SK-N-DZ (cell line): ENCODE measurements at places on chromosomes 12 and 14.

GRCh38 chr12:83106873-83107272 lies 420.2 kb downstream of the TMTC2 start:
- no peak for DNase-seq

GRCh38 chr14:74595006-74595735 lies 16.9 kb downstream of the LTBP2 start:
- DNase-seq = no peak

DNA sequence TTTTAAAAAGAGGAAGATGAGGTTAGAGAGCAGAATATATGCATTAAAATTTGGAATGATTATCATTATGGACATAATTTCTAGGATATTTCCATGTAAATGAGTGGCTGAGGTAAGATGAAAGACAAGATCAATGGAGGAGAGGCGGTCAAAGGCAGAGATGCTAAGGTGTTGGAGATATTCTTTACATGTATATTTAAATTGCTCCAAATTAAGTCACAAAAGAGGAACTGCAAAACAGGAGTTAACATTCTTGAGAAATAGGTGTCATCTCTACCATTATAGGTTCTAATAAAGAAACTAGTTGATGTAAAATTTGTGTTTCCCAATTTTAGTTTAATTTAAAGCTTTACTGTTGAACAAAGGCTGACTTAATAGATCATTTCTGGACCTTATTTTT lies 268.5 kb upstream of the PPFIA2 start:
- no peak for DNase-seq

DNA sequence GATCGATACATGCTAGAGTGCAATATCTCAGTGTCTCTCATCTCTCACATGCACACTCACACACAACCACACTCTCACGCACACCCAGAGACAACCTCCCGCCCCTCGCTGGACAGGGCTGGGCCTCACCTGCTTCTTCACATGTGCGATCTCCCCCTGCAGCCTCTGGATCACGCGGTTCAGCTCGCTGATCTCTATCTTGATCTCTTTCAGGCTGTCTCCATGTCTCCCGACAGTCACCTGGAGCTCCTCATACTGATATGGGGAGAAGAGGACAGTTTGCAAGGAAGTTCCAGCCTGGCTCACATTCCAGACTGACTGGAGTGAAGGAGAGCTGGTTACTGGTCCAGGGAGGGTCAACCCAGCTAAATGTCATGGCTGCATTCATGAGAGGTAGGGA lies 4.4 kb downstream of the KRT2 start:
- DNase-seq = no peak

GRCh38 chr12:69545081-69545480 lies 40.2 kb upstream of the CCT2 start:
- DNase-seq = no peak

GRCh38 chr12:5796171-5796958 lies 148.7 kb downstream of the ANO2 start:
- peak; percentile 13 for DNase-seq

GRCh38 chr14:74296037-74296467 lies 6.7 kb downstream of the ABCD4 start:
- DNase-seq = no peak

- no peak for DNase-seq
These were observed 1.7 kb upstream of the KLC1 start for GRCh38 chr14:103627073-103628025.

GRCh38 chr14:104586832-104587620 lies 7.5 kb downstream of the C14orf180 start:
- no peak for DNase-seq

- peak; percentile 60 for DNase-seq
These were observed 53.8 kb downstream of the TRPV4 start for GRCh38 chr12:109779382-109779781.

DNA sequence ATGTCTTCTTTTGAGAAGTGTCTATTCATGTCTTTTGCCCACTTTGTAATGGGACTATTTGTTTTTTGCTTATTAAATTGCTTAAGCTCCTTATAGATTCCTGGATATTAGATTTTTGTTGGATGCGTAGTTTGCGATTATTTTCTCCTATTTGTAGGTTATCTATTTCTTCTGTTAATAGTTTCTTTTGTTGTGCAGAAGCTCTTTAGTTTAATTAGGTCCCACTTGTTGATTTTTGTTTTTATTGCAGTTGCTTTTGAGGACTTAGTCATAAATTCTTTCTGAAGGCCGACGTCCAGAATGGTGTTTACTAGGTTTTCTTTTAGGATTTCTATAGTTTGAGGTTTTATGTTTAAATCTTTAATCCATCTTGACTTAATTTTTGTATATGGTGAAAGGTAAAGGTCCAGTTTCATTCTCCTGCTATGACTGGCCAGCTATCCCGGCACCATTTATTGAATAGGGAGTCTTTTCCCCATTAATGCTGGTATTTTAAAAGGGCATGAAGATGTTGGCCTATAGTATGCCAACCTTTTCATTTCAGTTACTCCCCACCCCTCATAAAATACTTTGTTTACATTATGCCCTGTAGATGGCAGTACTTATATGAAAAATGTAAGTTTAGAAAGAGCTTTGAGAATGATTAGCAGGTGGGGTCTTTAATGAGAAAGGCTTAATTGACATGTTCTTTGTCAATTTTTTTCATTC lies 62.9 kb upstream of the PSMA6 start:
- peak; percentile 12 for DNase-seq

GRCh38 chr12:11016937-11017336 lies 5.5 kb downstream of the TAS2R19 start:
- no peak for DNase-seq

DNA sequence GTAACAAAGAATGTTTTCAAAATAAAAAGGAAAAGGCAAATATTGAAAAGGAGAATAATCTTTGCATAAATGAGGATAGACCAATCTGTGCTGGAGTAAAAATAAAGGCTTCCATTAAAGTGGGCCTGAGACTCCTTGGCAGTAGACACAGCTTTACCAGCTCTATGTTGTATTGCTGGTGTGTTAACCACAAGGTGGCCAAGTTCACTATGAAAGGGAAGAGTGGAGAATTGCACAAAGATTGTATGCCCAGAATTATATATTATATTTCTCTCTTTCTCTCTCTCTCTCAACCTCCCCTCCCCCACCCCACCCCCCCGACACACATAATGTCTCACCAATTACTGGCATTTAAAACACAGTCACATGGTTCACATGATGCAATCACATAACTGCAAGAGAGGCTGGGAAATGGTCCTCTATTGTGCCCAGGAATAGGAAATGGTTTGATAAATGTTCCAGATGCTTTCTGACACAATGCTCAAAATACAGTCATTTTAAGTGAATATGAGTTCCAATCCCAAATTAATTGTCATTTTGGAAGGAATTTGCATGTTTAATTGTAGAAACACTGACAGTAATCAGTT lies 222.6 kb upstream of the SYT1 start:
- no peak for DNase-seq

DNA sequence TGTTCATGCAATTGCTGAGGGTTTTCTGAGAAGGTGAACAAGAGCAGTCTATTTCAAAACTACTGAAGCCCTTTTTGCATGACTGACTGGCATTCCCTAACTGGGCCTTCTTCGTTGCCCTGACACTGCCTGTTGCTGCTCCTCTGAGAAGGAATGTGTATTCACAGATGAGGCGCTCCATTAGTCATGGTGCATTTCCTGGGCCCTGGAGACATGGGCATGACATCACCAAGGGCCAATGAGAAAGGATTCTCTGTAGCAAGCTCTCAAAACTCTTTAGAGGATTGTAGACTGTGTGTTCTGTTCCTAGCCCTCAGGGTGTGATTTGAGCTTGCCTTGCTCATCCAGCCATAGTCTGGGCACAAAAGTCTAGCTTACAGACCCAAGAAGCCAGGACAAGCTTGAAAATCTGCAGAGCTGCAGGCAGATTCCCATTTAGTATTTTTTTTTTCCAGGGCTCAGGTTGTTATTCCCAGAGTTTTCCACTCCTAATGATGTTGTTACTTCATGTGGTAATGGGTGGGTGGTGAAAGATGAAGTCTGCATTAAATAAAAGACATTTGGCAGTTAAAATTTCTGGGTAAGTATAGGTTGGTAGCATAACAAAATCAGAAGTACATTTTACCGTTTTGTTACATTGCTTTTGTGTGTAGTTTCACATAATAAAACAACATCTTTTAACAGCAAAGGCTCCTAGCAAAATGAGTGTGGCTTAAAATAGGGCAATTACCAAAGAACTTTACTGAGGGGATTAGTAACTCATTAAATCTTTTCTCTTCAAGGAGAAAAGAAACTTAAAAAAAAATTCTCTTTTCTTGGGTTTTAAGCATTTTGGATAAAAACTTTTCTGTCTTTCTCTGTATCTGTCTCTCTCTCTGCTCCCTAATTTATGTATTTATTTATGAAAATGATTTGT lies 318.4 kb downstream of the RAD51B start:
- DNase-seq = no peak

DNA sequence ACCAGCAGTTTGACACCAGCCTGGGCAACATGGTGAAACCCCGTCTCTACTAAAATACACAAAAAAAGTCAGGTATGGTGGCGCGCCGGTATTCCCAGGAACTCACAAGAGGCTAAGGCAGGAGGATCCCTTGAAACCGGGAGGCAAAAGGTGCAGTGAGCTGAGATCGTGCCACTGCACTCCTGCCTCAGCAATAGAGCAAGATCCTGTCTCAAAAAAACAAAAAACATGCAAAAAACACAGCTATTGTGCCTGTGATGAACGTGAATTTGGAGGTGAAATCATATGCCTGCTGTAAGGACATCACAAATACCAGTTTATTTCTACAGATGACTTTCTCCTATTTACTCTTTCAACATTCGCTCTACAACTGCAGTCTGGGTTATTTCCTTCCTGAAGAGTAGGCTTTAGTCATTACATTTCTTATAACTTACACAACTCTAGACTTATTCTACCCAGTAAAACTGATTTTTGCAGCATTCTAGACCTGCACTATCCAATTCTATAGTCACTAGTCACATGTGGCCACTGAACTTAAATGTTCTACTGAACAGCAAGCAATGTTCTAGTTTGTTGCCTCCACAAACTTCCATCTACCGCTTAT lies 48.3 kb downstream of the HNRNPC start:
- no peak for DNase-seq

- peak; percentile 72 for DNase-seq
These were observed 51.0 kb downstream of the BMAL2 start for GRCh38 chr12:27383429-27384260.

DNA sequence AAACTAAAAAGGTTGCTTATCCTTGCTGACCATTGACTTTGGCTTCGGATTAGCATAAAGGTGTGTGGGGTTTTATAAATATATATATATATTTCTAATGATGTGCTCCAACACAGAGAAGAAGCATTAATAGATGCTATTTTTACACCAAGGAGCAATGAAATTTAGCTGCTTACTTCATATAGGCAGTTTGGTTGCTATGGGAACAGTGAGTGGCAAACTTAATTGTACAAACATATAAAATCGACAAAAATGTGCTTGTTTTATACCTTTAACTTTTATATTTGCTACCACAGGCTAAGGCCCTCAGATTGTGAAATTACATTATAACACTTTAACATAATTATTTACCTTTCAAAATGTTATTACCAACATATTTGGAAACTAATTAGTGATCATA lies 303.4 kb downstream of the SEC23A start:
- no peak for DNase-seq

DNA sequence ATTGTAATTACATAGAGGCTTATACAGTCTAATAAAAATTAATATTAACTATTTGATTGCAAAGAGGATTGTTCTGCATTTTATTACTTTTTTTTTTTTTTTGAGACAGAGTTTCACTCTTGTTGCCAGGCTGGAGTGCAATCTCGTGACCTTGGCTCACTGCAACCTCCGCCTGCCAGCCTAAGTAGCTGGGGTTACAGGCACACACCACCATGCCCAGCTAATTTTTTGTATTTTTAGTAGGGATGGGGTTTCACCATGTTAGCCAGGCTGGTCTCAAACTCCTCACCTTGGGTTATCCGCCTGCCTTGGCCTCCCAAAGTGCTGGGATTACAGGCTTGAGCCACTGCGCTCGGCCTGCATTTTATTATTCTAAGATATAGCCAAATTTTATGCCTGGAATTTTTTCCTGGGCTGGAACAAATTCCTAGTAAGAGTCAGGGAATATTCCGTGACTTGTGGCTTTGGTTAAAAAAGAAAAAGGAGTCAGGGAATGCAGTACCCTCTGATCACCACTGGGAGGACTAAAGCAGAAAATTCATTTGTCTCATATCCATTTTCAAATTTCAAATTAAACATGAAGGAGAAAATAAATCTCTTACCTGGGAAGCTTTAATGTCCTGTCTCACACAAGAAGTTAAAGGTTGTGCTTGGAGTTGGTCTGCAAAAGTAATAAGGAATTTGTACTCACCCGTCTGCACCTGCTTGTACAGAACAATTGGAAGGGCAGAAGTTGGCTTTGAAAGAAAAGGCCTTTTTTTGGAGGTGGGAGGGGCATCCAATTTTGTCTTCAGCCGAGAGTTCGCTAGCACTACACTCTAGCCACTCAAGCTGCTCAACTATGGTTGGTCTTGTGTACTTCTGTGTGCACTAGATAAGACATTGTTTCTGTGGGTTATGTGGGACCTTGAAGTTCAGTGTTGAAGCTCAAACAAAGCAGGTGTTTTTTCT lies 8.7 kb downstream of the MARK3 start:
- DNase-seq = no peak

- no peak for DNase-seq
These were observed 8.9 kb upstream of the BCL11B start for GRCh38 chr14:99280852-99281251.

GRCh38 chr14:95713596-95714371 lies at the start of gene TCL1A:
Gene TCL1A, minus strand, starts transcription at chr14:95714125. Its CDS starts 59 bp downstream, at chr14:95714066.
- no peak for DNase-seq

DNA sequence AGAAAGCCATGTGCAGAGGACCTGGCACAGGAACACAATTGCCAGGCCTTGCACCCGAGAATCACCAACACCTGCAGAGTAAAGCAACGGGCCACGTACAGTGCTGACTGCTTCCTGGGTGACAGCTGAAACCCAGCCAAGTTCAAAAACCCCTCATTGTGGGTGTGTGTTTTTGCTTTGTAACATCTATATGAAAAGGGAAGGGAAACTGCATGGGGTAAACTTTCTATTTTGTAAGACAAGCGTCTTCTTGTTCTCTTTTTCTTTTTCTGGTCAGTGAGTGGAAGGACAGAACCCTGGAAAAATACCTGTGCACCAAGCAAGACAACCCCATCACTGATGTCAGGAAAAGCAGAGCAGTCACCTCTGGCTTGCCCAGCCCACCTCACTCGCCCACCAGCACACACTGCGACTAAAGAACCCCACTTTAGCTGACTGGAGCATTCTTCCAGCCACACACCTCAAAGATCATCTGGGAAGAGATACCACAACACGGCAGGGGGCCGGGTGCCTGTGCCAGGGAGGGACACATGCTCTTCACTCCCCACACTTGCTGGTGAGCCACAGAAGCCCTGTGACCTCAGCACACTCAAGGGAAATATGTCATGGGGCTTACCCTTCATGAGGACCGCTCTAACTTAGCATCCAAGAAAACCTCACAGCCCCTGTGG lies 172.3 kb downstream of the NDUFA12 start:
- DNase-seq = no peak
